NCI-H748 treated with DMSO at 0.1 percent for 48 hours (cell line): ENCODE measurements at places on chromosomes 2 and 18.

- DNase-seq: no peak
Measured at GRCh38 chr2:219775506-219775905, 148.1 kb downstream of the SLC4A3 start.

DNA sequence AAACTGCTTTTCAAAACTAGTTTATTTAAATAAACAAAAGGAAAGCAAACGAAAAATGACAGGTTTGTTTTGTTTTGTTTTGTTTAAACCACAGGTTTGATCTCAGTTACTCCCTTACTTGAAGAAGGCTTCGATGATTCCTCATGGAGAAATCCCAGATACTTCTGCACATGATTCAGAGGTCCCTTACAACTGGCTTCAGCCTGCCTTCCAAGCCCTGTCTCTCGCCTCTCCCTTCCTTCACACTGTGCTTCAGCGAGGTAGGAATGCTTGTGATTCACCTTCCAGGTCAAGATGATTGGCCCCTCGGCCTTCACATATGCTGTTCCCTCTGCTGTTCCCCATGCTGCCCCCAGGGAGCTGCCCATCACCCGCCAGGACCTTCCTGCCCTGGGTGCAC, 104.1 kb upstream of the ITGA6 start:
- DNase-seq: no peak

DNA sequence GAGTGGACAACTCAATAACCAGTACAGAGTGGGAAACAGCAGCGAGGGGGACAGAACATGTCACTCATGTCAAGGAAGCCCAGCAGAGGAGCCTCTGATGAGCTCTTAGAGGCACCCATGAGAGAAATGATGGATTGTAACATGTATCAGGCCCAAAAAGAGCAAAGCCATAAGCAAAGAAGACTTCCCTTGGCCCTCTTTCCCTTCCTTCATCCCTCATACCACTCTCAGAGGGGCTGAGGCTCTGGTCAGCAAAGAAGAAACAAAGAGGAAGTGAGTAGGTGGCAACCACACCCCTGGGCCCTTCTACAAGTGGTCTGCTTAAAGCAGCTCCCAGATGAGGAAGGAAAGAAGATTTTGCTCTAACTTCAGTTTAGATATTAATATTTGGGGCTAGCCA, 112.8 kb downstream of the CDC42EP3 start:
- no peak for DNase-seq

DNA sequence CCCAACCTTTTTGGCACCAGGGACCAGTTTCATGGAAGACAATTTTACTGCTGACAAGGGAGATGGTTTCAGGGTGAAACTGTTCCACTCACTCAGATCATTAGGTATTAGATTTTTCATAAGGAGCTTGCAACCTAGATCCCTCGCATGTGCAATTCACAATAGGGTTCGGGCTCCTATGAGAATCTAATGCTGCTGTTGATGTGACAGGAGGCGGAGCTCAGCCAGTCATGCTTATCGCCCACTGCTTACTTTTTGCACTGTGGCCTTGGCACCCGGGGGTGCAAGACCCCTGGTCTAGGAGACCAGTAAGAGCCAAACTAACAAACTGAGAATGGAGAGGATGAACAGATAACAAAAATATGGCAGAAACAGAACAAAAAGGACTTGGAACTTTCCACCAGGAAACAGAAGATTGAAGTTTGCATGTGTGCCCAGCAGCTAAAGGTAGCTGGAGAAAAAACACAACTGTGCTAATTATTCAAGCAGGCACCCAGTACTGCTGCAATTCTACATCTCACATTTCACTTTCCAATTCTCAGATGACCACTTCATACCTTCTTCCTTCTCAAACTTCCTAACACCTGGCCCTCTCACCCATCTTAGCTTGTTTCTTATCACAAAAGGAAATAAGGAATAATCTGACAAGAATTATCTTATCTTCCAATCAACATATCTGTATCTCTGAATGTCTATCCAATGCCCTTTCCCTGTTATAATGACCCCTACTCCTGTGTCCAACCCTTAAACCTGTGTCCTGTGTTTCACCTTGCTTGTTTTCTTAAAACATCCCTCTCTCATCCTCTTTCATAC, 24.8 kb downstream of the SP3 start:
- DNase-seq: no peak

GRCh38 chr18:34942276-34942675, 98.9 kb upstream of the MAPRE2 start:
- no peak for DNase-seq

GRCh38 chr2:172288603-172289002, 138.8 kb upstream of the ITGA6 start:
- DNase-seq: no peak

DNA sequence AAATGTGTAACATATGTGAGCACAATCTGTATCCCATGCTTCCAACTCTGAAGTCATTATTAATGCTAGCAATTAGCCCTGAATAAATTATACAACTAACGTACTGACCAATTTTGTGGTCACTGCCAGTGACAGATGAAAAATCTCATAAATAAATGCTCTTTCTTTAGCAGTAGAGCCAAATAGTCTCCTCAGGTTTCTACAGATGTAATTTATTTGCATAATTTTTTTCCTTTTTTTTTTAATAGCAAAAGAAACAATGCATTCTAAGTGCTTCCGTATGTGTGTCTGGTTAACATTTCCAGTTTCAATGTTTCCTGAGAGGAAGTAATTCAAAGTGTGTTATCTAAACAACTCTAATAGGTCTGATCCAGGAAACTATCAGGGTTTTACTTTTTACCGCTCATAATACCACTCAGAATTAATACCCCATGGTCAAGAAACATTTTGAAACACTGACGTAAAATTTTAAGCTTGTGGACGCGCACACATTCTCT, 108.4 kb downstream of the MEP1B start:
- no peak for DNase-seq

GRCh38 chr2:242032780-242033656, 163.5 kb downstream of the RTP5 start:
- DNase-seq: no peak

DNA sequence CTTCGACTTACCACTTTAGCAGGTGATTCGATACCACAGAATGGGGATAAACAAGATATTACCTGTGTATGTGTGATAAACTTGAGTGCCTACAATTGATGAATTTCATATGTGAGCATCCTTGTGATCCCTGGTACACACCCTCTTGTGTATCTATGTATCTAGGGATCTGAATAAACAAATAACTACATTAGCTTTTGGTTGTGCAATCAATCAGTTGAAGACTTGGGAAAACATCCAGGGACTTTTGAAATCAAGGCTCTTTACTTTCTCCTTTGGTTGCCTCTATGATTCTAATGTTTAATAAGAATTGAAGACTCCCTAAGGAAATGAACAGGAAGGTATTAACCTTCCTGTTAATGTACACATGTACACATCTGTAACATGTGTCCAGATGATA, 97.3 kb upstream of the DCC start:
- DNase-seq: no peak

DNA sequence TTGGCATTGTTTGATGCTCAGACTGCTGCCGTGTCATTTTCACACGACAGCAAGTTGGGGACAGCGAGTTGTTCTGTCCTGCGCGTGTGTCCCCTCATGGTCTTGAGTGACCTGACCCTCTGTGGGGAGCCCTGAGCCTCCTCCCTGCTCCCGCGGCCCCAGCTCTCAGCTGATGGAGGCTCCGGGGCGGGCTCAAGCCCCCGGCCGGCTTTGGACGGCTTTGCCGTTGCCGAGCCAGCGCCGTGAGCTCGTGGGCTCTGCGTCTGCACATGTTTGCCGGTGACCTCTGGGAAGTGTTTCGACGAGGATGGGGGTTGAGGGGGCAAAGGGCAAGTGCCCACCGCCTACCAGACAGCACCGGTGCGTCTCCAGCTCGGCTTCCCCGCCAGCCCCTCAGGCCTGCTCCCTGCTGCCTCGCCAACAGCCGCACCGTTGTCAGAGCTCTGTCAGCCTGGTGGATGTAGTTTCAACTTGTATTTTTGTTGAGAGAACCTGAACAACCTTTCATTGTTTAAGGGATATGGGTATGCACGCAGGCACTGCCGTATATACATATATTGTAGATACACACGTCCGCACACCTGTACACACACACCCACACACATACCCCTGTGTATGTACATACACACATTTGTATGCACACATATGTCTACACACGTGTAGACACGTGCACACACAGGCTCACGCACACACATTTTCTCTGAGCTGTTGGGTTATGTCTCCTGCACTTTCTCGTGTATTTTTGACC, 13.7 kb downstream of the PDCD1 start:
- no peak for DNase-seq

- no peak for DNase-seq
Measured at GRCh38 chr2:86592547-86593230, 29.4 kb upstream of the CHMP3 start.

- no peak for DNase-seq
Measured at GRCh38 chr18:59101830-59102414, 37.8 kb upstream of the SEC11C start.

- DNase-seq: no peak
Measured at GRCh38 chr2:76446872-76447271, 736.2 kb upstream of the GCFC2 start.

GRCh38 chr2:8685697-8686358, 4.0 kb downstream of the ID2 start:
- peak; percentile 62 for DNase-seq

GRCh38 chr2:188085421-188085820, 206.3 kb upstream of the GULP1 start:
- no peak for DNase-seq

DNA sequence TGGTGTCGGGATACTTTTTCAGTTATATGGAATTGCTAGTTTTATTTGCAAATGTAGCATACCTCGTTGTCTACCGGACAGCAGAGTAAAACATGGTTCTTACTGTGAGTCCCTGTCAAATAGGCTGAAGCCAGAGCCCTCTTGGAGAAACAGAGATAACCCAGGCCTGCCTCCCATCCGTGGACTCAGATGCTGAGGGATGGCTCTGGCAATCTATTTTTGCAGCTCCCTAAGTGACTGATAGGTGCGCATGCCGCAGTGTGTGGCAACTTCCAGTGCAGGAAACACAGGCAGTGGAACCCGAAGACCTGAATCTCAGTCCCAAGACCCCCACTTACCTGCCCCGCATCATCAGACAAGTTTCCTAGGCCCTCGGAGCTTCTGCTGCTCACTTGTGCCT, 33.6 kb downstream of the STEAP3 start:
- no peak for DNase-seq

DNA sequence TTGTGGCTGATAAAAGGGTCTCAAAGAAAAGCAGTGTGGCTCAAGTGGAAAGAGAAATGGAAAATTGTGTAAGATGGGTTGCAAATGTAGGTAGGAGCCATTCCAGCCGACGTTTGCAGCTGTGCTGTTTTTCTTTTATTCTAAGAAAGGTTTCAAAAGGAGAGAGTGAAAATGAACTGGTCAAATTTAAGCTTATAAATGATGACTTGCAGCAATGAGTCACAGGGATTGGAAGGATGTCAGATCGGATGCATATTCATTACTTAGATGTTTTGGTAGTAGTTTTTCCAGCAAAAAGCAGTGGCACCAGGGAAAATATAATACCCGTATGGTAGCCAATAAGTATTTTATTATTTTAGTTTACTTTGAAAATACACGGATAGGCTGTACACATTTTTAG, 79.1 kb downstream of the LRRTM4 start:
- DNase-seq: no peak

DNA sequence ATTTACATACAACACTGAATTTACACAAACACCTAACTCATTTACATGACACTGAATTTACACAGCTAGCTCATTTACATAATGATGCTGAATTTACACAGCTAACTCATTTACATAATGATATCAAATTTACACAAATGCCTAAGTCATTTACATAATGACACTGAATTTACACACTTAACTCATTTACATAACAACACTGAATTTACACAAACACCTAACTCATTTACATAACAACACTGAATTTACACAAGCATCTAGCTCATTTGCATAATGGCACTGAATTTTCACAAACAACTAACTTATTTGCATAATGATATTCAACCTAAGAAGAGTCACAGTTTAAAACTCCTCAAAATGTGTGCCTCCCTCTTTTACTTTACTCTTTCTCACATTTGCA, 511.7 kb downstream of the GALR1 start:
- DNase-seq: no peak

- no peak for DNase-seq
Measured at GRCh38 chr2:227414846-227415245, 27.1 kb upstream of the SCYGR1 start.

GRCh38 chr2:124049136-124049535, 24.0 kb downstream of the CNTNAP5 start:
- no peak for DNase-seq

GRCh38 chr2:12397854-12398253, 318.9 kb upstream of the TRIB2 start:
- DNase-seq: no peak

- no peak for DNase-seq
Measured at GRCh38 chr2:70367722-70368323, 66.0 kb upstream of the FAM136A start.

DNA sequence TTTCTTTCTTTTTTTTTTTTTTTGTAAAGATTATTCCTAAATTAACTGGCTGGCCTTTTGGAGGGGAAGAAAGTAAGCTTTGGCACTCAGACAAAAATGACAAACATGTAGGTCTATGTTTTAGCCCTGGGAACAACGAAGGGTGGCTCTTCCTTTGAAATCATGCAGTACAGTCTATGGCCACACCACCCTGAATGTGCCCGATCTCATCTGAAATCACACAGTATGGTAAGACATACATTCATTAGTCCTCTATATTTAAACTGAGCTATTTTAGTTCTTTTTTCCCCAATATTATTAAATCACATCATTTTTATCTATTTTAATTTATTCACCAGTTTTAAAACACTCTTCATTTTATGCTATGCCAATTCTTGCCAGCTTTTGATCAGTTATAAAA, 48.2 kb downstream of the PLA2R1 start:
- DNase-seq: no peak

DNA sequence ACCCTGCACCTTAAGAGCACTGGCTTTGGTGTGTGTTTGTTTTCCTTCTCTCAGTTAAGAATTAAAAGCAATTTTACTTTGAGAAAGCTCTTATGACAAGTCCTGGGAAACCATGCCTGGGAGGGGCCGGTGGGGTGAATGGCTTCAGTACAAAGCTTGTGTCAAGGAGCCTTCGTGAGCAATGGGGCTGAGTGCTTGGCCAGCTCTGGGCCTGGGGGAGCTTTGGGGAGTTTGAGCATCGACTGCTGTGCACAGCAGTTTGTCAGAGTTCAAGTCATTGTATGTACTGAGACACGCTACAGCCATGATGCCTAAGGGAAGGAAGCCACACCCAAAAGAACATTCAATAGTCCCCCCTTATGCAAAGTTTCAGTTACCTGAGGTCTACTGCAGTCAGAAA, 75.8 kb downstream of the ARHGEF4 start:
- DNase-seq: no peak

- DNase-seq: no peak
Measured at GRCh38 chr2:23425338-23425871, 40.4 kb downstream of the KLHL29 start.

- DNase-seq: no peak
Measured at GRCh38 chr2:20803226-20803682, 19.6 kb downstream of the LDAH start.

GRCh38 chr2:90207454-90208058, 1516.1 kb downstream of the RPIA start:
- no peak for DNase-seq

- DNase-seq: no peak
Measured at GRCh38 chr18:23103449-23103848, 31.8 kb upstream of the CABLES1 start.
